NB4 (cell line): ENCODE measurements at places on chromosomes 11 and 22.
A peak's percentile ranks its signal among the peaks of the same experiment; 100 is the strongest.

DNA sequence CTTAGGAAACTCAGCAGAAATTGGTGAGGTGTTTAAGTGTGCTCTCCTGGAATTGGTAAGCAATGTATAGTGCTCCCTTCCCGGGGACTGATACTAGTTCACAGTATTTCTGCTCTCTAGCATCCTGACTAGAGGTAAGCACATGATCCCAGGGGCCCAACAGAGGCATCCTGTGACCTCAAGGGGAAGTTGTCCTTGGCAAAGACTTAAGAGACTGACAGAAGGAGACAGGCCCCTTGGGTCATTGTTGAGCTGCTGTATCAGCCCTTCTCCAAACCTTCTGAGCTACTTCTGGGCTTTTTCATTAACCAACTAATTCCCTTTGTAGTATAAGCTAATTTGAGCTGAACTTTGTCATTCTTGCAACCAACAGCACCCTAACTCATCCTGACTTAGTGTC lies 4.3 kb upstream of the TBC1D22A start:
- DNase-seq: peak; percentile 36

GRCh38 chr11:131973061-131973460 lies 602.6 kb downstream of the NTM start:
- DNase-seq: no peak

GRCh38 chr22:33299245-33299956 lies 241.2 kb upstream of the SYN3 start:
- DNase-seq: peak; percentile 28

- no peak for DNase-seq
Measured at GRCh38 chr22:32958001-32958400, 100.2 kb downstream of the SYN3 start.
